Activated CD4-positive, alpha-beta T cell treated with anti-CD3 and anti-CD28 coated beads for 36 hours (primary cell): ENCODE measurements at places on chromosomes 4 and X.

DNA sequence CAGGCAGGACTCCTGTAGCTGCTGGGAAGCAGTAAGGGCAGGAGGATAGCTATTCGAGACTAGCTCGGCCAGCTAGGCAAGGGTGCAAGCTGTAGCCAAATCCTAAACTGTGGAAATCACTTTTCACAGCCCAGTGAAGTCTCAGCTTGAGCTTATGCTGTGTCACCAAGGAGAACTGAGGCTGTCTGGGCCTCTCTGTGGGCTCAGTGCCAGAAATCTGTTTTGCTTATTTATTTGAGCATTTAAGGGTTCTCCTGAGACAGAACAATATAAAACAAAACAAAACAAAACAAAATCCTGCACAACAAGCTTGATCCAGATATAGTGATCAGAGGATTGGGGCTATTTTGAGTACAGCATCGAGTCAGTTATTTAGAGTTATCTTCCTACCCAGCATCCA is 97.5 kb downstream of the FANCB start:
- H3K4me1 ChIP-seq, result no peaks in the 10 kb centered on the region
- no peaks in the 10 kb centered on the region for H3K27me3 ChIP-seq
- H3K36me3 ChIP-seq, result no peaks in the 10 kb centered on the region

- no peaks in the 10 kb centered on the region for H3K4me1 ChIP-seq
- H3K36me3 ChIP-seq, result no peaks in the 10 kb centered on the region
- H3K27me3 ChIP-seq, result no peaks in the 10 kb centered on the region
- no peak for DNase-seq
- H3K4me3 ChIP-seq, result no peak overlapping the region
Measured at GRCh38 chr4:88985088-88985773, 71.8 kb downstream of the FAM13A start.

DNA sequence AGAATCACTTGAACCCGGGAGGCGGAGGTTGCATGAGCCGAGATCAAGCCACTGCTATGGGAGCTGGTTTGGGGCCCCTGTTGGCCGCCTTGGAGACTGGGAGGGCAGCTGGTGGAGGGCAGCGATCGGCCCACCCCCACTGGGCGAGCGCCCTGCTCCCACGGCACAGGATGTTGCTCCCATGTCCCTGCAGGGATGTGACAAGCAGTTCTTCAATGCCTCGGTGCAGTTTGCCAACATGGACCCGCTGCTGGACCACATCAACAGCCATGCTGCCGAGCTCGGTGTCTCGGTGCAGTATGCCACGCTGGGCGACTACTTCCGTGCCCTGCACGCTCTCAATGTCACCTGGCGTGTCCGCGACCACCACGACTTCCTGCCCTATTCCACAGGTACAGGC is 19.4 kb downstream of the MAN2B2 start:
- no peaks in the 10 kb centered on the region for H3K4me1 ChIP-seq
- H3K36me3 ChIP-seq, result peaks cover 3% of the 10 kb centered on the region
- no peak overlapping the region for H3K4me3 ChIP-seq
- no peak overlapping the region for H3K27ac ChIP-seq

GRCh38 chr4:150008546-150008945 is 69.7 kb upstream of the DCLK2 start:
- peaks cover 15% of the 10 kb centered on the region for H3K27me3 ChIP-seq
- no peaks in the 10 kb centered on the region for H3K36me3 ChIP-seq
- H3K27ac ChIP-seq, result no peak overlapping the region
- no peaks in the 10 kb centered on the region for H3K4me1 ChIP-seq

DNA sequence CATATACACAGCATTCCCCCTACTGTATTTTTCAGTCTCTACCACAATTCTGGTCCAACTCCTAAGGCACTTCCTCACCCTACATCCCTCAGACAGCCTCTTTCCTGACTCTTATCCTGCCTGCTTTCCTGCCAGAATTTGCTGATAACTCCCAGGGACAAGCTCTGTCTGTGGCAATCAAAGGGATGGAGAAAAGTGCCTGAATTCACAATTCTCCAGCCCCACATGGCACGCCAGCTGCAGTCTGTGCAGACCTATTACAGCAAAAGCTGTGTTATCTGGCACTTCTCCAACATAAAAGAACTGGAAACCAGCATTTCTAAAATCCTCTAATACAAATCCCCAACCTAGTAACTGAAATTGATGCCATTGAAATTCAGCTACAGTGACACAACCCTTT is 404.8 kb downstream of the KLHL13 start:
- no peak for DNase-seq
- H3K27me3 ChIP-seq, result no peaks in the 10 kb centered on the region
- no peak overlapping the region for H3K4me3 ChIP-seq
- no peaks in the 10 kb centered on the region for H3K36me3 ChIP-seq
- H3K27ac ChIP-seq, result no peak overlapping the region
